ENCODE measurements at places on chromosomes 7 and 10. TPM values are rescaled to one million over a fixed set of nuclear protein-coding genes. Genes with fewer than 3 reads are reported as not detected.

The ARPC1B gene
- 104 TPM for total RNA-seq

The AFAP1L2 gene
- 0.45 TPM for total RNA-seq

The ANXA8 gene
- total RNA-seq = not detected

The SLC18A2 gene
- total RNA-seq = not detected

DNA sequence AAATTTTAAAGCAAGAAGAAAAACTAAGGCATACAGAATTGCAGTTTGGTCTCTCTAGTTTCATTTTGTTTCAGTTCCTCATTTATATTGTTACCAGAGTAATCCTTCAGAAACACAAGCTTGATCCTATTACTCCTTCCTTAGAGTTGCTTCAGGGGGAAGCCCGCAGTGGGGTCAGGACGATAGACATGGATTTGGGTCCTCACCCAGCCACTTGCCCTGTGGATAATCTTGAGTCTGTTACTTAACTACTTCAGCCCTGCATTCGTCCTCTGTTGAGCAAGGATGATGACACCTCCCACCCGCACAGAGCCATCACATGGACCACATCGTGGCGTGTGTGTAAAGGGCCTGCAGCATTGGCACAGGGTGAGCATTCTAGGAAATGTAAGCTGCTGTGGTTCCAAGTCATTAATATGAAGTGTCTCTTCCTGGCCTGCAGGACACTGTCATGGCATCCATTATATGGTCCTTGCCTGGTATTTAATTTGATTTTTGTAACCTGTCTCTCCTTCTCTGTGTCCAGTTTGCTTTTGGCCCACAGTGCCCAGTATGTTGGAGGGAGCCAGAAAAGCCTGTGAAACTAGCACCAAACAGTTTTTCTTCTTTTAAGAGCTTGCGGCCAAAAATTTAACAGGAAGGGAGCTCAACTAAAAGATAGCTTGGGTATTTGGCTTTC, 111.2 kb downstream of the EEPD1 start:
- DNase-seq = no peak

DNA sequence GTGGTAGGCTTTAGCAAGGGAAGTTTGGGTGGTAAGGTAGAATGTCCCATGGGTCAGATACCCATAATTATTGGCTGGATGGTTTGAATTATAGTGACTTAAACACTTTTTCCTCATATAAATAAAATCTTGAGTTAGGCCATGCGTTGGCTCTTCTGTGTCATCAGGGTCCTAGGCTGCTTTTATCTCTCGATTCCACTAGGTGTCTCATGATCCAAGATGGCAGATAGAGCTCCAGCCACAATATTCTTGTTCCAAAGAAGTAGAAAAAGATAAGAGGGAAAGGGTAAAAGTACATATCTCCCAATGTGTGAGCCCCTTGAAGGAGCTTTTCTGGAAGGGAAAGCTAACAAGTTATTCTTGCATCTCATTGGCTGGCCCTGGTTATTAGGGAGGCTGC, 144.7 kb downstream of the GRK5 start:
- no peak for DNase-seq

The ABCB1 gene
- not detected for total RNA-seq

DNA sequence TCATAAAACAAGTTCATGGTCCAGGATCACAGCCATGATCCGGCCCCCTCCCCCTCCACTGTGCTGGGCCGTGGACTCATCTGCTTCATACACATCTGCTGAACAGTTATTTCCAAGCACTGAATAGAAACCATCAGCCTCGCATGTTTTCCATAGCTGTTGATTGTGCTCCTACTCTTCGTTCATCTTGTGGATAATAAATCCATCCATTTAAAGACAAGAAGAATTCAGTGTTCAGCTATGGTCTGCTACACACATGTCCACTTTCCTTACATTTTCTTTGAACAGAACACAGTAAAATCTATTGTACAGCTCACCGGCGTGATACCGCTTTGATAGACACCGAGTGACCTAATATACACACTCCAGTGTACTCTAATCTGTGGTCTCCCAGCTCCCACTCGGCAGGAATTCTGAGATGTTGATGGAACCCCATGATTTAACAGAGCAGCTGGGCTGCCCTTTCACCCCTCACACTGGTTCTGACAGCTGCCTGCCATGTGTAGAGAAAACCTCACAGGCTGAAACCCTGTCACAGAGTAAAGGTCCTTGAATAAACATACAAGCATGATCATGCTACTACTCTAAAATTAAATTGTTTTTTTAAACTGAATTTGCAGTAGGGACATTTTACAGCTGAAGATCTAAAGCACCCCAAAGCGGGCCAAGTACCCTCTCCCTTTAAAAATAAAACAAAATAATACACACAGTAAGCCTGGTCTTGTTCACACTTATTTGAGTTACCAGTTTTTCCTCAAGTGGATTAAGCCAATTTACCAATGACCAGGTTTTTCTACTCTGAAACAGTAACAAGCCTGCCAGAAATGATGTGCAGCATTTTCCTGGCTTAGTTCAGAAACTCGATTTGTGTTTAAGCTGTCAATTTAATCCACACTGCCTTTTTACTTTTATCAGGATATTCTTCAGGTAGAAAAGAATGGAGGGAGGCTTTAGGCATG, 95.1 kb upstream of the FZD1 start:
- DNase-seq = peak; percentile 93

- DNase-seq = no peak
These were observed 106.3 kb downstream of the WNT2 start for GRCh38 chr7:117216436-117217069.

GRCh38 chr10:93225938-93226337, 152.2 kb downstream of the CYP26A1 start:
- no peak for DNase-seq

- no peak for DNase-seq
These were observed 29.4 kb downstream of the C10orf105 start for GRCh38 chr10:71690094-71690720.

DNA sequence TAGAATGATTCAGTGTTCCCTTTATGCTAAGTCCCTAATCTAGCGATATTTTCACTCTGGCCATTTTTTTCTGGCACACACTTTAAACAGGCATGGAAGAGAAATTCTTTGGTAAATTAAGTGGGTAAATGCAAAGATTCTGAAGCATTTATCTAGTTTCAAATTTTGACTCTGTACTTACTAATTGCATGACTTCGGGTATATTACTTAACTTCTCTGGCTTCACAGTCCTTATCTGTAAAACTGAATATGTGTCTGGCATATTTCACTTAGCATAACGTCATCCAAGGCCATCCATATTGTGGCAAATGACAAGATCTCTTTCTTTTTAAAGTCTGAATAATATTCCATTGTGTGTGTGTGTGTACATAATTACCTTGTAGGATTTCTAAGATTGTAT, 114.5 kb downstream of the MBL2 start:
- no peak for DNase-seq

The SFRP4 gene
- 5.9 TPM for total RNA-seq

The HPSE2 gene
- total RNA-seq = not detected

The SSMEM1 gene
- not detected for total RNA-seq

The HOXA3 gene
- total RNA-seq = 1.7 TPM

- peak; percentile 96 for DNase-seq
These were observed 16.8 kb downstream of the TRIM8 start for GRCh38 chr10:102660888-102661657.

DNA sequence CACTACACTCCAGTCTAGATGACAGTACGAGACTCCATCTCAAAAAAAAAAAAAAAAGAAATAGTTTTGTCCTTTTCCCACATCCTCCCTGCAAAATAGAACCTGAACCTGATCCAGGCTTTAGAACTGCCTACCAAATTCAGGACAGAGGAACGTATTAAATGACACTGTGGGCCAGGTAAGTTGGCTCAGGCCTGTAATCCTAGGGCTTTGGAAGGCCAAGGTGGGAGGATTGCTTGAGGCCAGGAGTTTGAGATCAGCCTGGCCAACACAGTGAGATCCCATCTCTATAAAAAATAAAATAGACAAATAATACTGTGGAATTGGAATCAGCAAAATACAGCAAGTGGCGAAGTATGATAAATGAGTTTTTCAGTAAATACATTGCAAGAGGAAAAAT, 10.0 kb upstream of the BNIP3 start:
- no peak for DNase-seq

DNA sequence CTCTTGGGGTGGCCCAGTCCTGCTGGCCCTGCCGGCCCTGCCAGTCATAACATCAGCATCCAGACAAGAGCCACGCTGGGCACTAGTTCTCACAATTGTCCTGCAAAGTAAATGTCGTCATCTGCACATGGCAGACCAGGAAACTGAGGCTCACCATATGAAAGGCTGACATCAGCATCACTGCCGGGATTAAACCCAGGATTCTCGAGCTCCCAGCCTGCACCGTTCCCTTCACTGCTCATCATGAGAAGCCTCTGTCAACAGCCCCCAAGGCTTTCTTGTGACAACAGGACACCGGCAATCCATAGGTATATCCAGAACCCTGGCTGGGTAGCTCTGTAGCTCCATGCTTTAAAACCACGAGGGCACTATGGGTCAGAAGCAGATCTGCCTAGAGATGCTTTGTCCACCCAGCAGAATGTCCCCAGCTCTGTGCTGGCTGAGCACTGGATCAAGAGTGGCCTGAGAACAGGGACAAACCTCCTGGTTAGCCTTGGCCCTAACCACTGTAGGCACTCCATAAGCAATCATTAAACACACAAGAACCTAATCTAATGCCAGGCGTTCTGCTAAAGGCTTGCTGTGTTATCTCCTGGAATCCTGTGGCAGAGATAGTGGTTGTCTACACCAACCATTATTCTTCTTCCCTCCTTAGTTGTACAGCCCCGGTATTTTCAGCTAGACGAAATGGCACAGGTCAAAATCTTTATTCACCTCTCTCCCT, 41.2 kb upstream of the C10orf71 start:
- DNase-seq = no peak

The CRPPA gene
- 13.1 TPM for total RNA-seq

DNA sequence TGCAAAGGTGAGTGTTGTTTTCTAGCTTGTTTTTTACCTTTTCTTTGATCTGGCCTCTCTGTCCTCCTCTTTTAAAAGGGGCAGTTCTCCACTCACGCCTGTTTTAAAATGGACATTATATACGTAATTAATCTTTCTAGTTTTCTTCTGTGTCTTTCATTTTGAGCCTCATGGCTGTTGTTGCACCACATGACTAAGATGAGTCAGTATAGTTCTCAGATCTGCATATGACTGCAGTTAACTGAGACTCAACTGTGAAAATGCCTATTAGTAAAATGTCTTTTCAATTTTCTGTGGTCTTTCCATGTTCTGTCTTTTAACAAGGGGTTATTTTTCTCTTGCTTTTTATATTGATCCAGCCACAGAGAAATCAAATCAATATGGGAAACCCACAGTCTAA, 296.1 kb downstream of the CDK14 start:
- no peak for DNase-seq

- DNase-seq = peak; percentile 63
These were observed 588 bp upstream of the PAOX start for GRCh38 chr10:133378251-133379096.

The CFAP70 gene
- 1.0 TPM for total RNA-seq

DNA sequence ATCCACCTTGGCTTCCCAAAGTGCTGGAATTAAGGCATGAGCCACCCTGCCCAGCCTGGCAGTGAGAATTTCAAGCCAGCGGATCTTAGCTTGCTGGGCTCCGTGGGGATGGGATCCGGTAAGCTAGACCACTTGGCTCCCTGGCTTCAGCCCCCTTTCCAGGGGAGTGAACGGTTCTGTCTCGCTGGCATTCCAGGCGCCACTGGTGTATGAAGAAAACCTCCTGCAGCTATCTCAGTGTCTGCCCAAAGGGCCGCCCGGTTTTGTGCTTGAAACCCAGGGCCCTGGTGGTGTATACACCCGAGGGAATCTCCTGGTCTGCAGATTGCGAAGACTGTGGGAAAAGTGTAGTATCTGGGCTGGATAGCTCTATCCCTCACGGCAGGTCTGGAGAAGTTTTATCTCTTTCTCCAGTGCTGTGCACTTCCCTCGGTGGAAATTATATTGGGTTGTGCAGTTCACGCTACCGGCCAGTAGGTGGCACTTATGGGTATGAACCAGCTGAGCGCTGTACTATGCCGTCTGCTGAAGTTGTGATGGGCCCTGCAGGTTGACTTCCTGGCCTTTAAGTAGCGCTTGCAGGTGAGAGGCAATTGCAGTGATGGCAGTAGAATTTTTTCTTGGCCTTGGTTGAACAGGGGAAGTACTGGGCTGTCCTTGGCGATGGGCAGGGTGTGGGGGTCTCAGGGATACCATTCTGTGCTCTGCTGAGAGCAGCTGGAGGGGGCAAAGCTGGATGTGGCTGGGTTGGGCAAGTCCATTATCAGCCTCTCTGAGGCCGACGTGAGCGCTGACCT, 138.0 kb upstream of the MTPN start:
- DNase-seq = peak; percentile 55

The GSDME gene
- total RNA-seq = 33.7 TPM

GRCh38 chr10:3532644-3533043, 252.4 kb downstream of the KLF6 start:
- DNase-seq = peak; percentile 87

GRCh38 chr10:69659241-69660038, 29.4 kb downstream of the FAM241B start:
- DNase-seq = no peak

The KCNMA1 gene
- 15.3 TPM for total RNA-seq

GRCh38 chr7:148337995-148338747, 252.4 kb upstream of the C7orf33 start:
- DNase-seq = no peak

GRCh38 chr7:133164498-133164897, 82.6 kb upstream of the CHCHD3 start:
- DNase-seq = no peak

- no peak for DNase-seq
These were observed 3.1 kb downstream of the NRP1 start for GRCh38 chr10:33331379-33331694.

DNA sequence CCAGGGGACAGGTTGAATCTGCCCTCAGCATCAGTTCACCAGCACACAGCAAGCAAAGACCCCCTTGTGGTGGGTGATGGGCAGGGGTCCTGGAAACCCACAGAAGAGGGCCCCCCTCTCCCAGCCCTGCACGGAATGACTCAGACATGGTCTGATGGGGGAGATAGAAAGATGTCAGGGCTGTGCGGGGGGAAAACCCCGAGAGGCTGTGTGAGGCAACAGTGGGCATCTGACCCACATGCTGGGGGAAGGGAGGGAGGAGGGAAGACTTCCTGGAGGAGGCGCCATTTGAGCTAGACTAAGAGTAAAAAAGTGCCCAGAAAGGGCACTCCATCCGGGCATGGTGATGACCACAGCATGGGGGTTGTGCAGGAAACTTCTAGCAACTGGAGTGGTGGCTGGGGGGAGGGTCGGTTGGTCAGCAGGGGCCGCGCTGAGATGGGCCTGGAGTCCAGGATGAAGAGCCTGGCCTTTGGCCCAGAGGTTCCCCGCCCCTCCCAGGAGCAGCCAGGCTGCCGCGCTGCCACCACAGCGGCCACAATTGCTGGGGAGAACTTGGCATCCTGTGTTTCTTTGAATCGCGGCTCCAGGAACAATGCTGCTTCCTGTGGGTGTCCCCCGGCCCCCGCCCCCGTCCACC, 2.5 kb downstream of the LFNG start:
- DNase-seq = peak; percentile 71

All from myocyte (in vitro differentiated cells).